ENCODE measurements at places on chromosomes 11 and 22. TPM values are rescaled to one million over a fixed set of nuclear protein-coding genes. Genes with fewer than 3 reads are reported as not detected.

The ADAMTS15 gene
- 0.02 TPM for total RNA-seq

GRCh38 chr22:23574877-23575276 lies 5.2 kb downstream of the IGLL1 start:
- no peak overlapping the region for H3K27ac ChIP-seq
- H3K36me3 ChIP-seq: no peaks in the 10 kb centered on the region
- no peak overlapping the region for H3K4me3 ChIP-seq
- no peak for DNase-seq

DNA sequence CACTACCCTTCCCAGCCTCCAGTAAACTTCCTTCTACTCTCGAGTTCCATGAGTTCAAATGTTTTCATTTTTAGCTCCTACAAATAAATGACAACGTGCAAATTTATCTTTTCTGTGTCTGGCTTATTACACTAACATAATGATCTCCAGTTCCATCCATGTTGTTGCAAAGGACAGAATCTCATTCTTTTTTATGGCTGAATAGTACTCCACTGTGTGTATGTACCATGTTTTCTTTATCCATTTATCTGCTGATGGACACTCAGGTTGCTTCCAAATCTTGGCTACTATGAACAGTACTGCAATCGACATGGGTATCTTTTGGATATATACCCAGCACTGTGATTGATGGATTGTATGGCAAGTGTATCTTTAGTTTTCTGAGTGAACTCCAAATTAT lies 34.5 kb downstream of the FCHSD2 start:
- no peak overlapping the region for H3K4me3 ChIP-seq
- H3K27ac ChIP-seq: no peak overlapping the region
- H3K36me3 ChIP-seq: peaks cover 36% of the 10 kb centered on the region
- DNase-seq: no peak
- H3K27me3 ChIP-seq: no peaks in the 10 kb centered on the region
- H3K4me1 ChIP-seq: peaks cover 2% of the 10 kb centered on the region

The OR5AN1 gene
- not detected for total RNA-seq

The RBM7 gene
- 42.5 TPM for total RNA-seq

The TSSC4 gene
- total RNA-seq: 62.9 TPM

DNA sequence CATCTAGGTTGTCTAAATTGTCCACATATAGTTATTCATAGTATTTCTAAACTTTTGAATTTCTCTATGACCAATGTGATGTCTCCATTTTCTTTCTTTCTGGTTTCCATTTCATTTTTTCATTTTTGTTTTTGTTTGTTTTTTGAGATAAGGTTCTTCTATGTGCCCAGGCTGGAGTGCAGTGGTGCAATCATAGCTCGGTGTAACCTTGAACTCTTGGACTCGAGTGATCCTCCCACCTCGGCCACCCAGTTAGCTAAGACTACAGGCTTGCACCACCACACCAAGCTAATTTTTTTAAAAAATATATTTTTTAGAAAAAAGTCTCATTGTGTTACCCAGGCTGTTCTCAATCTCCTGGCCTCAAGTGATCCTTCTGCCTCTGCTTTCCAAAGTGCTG lies 8.2 kb downstream of the GSTT4 start:
- H3K27ac ChIP-seq: no peak overlapping the region
- no peak for DNase-seq
- H3K4me1 ChIP-seq: peaks cover 7% of the 10 kb centered on the region
- no peaks in the 10 kb centered on the region for H3K36me3 ChIP-seq
- no peak overlapping the region for H3K4me3 ChIP-seq

GRCh38 chr11:11659567-11660362 lies 38.0 kb upstream of the GALNT18 start:
- H3K27me3 ChIP-seq: peaks cover 25% of the 10 kb centered on the region
- no peak for DNase-seq
- no peak overlapping the region for H3K4me3 ChIP-seq

DNA sequence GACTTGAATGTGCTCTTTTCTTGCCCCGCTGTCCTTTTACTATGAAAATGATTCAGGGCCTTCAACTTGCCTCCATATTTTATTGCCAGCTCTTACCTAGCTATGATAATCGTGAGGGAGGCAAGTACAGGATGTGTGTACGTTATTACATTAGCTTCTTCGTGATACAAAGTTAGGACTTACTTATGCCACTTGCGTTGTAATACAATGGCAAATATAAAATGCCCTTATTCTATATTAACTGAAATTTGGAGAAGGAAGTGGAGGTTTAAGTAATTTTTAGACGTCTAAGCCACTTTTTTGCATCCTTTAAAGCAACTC lies 10.8 kb upstream of the CCT8L2 start:
- no peaks in the 10 kb centered on the region for H3K36me3 ChIP-seq
- H3K27me3 ChIP-seq: peaks cover 37% of the 10 kb centered on the region
- no peak for DNase-seq
- H3K27ac ChIP-seq: no peak overlapping the region

DNA sequence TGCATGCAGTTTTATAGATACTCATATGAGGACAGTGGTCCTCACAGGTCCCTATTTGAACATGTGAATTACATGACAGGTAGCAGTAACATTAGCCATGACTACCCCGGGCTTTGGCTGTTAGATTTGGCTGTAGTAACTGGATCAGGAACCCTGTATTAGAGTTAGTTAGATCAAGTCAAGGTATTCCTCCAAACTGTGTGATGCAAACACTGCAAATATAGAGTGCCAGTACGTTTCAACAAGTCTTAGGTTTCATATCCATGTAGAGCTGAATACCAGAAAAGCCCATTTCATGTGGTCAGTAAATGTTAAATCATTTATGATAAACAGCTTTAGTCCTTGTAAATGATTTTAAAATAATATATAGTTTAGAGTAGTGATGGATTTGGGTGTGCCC lies 29.5 kb upstream of the PITPNB start:
- peaks cover 2% of the 10 kb centered on the region for H3K4me1 ChIP-seq
- H3K4me3 ChIP-seq: no peak overlapping the region
- H3K36me3 ChIP-seq: no peaks in the 10 kb centered on the region
- H3K27ac ChIP-seq: no peak overlapping the region
- no peak for DNase-seq

The DTX4 gene
- 0.47 TPM for total RNA-seq

DNA sequence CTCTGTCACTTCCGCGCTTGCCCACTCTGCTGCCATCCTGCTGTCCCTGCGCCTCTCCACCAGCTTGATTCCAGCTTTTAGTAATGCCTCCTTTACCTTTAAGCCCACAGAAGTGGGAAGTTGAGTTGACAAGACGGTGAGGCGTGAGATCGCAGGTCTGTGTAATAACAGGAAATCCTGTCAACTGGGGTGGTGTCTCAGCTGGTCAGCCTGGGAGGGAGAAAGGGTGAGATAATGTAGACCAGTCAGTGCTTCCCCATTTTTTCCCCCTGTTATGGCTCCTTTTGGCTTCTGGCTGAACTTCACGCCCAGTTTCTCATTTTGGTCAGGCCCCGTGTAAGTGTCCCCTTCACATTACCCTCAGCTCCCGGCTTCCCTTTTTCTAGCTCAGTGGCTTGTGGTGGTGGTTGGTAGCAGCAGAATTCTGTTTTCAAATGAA lies 98.9 kb downstream of the TRAF6 start:
- H3K4me1 ChIP-seq: peaks cover 64% of the 10 kb centered on the region
- H3K4me3 ChIP-seq: peak overlapping the region; percentile 56
- no peaks in the 10 kb centered on the region for H3K27me3 ChIP-seq
- H3K36me3 ChIP-seq: peaks cover 55% of the 10 kb centered on the region

- peaks cover 5% of the 10 kb centered on the region for H3K27me3 ChIP-seq
- no peak overlapping the region for H3K4me3 ChIP-seq
- no peaks in the 10 kb centered on the region for H3K4me1 ChIP-seq
- no peaks in the 10 kb centered on the region for H3K36me3 ChIP-seq
- DNase-seq: no peak
- H3K27ac ChIP-seq: no peak overlapping the region
These were observed 99.8 kb upstream of the ALX4 start for GRCh38 chr11:44409558-44410236.

- DNase-seq: peak; percentile 61
- H3K4me3 ChIP-seq: peak overlapping the region; percentile 57
- H3K27me3 ChIP-seq: peaks cover 28% of the 10 kb centered on the region
- no peak overlapping the region for H3K27ac ChIP-seq
- H3K4me1 ChIP-seq: peaks cover 5% of the 10 kb centered on the region
- H3K36me3 ChIP-seq: no peaks in the 10 kb centered on the region
These were observed 1.3 kb downstream of the TP53I11 start for GRCh38 chr11:44949160-44950030.

The APLNR gene
- not detected for total RNA-seq

The CD3D gene
- total RNA-seq: 381 TPM

- DNase-seq: no peak
- peaks cover 2% of the 10 kb centered on the region for H3K27me3 ChIP-seq
- H3K27ac ChIP-seq: no peak overlapping the region
- peaks cover 1% of the 10 kb centered on the region for H3K36me3 ChIP-seq
These were observed 16.2 kb downstream of the TBCEL start for GRCh38 chr11:121039971-121040613.

DNA sequence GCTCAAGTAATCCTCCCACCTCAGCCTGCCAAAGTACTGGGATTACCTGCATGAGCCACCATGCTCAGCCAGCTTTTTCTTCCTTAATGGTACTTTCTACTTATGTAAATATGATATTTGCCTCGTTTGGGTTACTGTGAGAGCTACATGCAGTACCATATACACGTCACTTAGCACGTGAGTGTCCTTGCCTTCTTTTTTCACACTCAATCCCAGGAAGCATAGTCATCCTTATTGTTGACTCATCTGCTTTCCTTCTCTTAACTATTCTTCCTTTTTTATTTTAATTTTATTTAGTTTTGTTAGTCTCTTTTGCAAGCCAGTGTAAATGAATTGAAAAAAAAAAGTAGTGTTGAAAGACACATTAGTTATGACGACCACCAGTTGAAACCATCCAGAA lies 205.9 kb downstream of the HIPK3 start:
- H3K36me3 ChIP-seq: no peaks in the 10 kb centered on the region
- H3K27me3 ChIP-seq: peaks cover 1% of the 10 kb centered on the region
- H3K4me3 ChIP-seq: no peak overlapping the region
- H3K4me1 ChIP-seq: no peaks in the 10 kb centered on the region
- no peak for DNase-seq
- H3K27ac ChIP-seq: no peak overlapping the region

DNA sequence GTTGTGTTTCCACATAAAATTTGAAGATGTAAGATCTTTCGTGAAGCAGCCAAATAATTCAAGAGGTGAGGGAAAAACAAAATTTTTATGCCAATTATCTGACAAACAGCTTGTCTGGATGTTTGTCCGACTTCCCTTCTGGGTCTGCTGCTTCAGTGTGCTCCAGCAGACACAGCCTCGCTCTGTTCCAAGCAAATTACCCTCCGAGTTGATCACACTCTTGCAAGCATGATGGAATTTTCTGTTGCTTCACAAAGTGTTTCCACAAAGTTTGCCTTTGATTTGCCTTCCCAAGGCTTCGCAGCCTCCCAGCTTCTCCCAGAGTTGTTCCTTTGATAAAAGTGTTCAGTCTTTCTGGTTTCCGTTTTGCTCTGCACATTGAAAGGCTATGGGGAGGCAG lies 78.4 kb upstream of the SEZ6L start:
- H3K4me1 ChIP-seq: no peaks in the 10 kb centered on the region
- H3K36me3 ChIP-seq: no peaks in the 10 kb centered on the region
- no peak overlapping the region for H3K27ac ChIP-seq
- H3K4me3 ChIP-seq: no peak overlapping the region
- H3K27me3 ChIP-seq: no peaks in the 10 kb centered on the region

The ZBTB16 gene
- total RNA-seq: 3.8 TPM

- no peaks in the 10 kb centered on the region for H3K27me3 ChIP-seq
- H3K4me3 ChIP-seq: no peak overlapping the region
- H3K4me1 ChIP-seq: peaks cover 8% of the 10 kb centered on the region
These were observed 17.3 kb downstream of the TSPAN18 start for GRCh38 chr11:44743959-44744557.

GRCh38 chr11:112241486-112241885 lies 15.3 kb downstream of the PTS start:
- H3K36me3 ChIP-seq: peaks cover 37% of the 10 kb centered on the region
- no peaks in the 10 kb centered on the region for H3K4me1 ChIP-seq
- DNase-seq: no peak
- no peak overlapping the region for H3K27ac ChIP-seq

The NNMT gene
- total RNA-seq: not detected

- peaks cover 15% of the 10 kb centered on the region for H3K36me3 ChIP-seq
- no peak overlapping the region for H3K4me3 ChIP-seq
These were observed 54.8 kb downstream of the MIAT start for GRCh38 chr22:26712158-26712557.

- no peaks in the 10 kb centered on the region for H3K27me3 ChIP-seq
- no peak for DNase-seq
- H3K4me3 ChIP-seq: no peak overlapping the region
These were observed 14.7 kb downstream of the SULT4A1 start for GRCh38 chr22:43847376-43848289.

The DNAJB13 gene
- total RNA-seq: 1.0 TPM

GRCh38 chr11:72720047-72720446 lies 32.2 kb downstream of the ARAP1 start:
- no peak for DNase-seq
- H3K4me3 ChIP-seq: peak overlapping the region; percentile 95
- peak overlapping the region; percentile 94 for H3K27ac ChIP-seq
- peaks cover 15% of the 10 kb centered on the region for H3K36me3 ChIP-seq
- peaks cover 48% of the 10 kb centered on the region for H3K4me1 ChIP-seq

GRCh38 chr11:86639137-86639536 lies 33.3 kb downstream of the ME3 start:
- no peak for DNase-seq
- H3K4me1 ChIP-seq: peaks cover 26% of the 10 kb centered on the region
- H3K4me3 ChIP-seq: no peak overlapping the region

The POU2AF2 gene
- total RNA-seq: 0.44 TPM

GRCh38 chr11:81449588-81450156 lies 1284.0 kb downstream of the FAM181B start:
- no peaks in the 10 kb centered on the region for H3K36me3 ChIP-seq
- no peaks in the 10 kb centered on the region for H3K27me3 ChIP-seq
- no peak overlapping the region for H3K27ac ChIP-seq
- H3K4me1 ChIP-seq: no peaks in the 10 kb centered on the region
- DNase-seq: no peak

GRCh38 chr22:22372086-22372485 lies 127.5 kb downstream of the VPREB1 start:
- no peak overlapping the region for H3K4me3 ChIP-seq
- no peak overlapping the region for H3K27ac ChIP-seq
- no peaks in the 10 kb centered on the region for H3K4me1 ChIP-seq
- no peak for DNase-seq
- H3K36me3 ChIP-seq: no peaks in the 10 kb centered on the region

The DEPDC7 gene
- 0.84 TPM for total RNA-seq

The FIBIN gene
- not detected for total RNA-seq

- H3K27ac ChIP-seq: no peak overlapping the region
- H3K4me3 ChIP-seq: no peak overlapping the region
- no peaks in the 10 kb centered on the region for H3K36me3 ChIP-seq
- no peak for DNase-seq
- H3K27me3 ChIP-seq: no peaks in the 10 kb centered on the region
These were observed 253.6 kb upstream of the LRRC4C start for GRCh38 chr11:41713030-41713429.

- peaks cover 3% of the 10 kb centered on the region for H3K27me3 ChIP-seq
- H3K36me3 ChIP-seq: no peaks in the 10 kb centered on the region
- DNase-seq: no peak
- no peak overlapping the region for H3K27ac ChIP-seq
- H3K4me1 ChIP-seq: no peaks in the 10 kb centered on the region
These were observed 3.4 kb upstream of the MS4A15 start for GRCh38 chr11:60753309-60753708.
